ENCODE measurements at places on chromosomes 2 and 18.
A peak's percentile ranks its signal among the peaks of the same experiment; 100 is the strongest.

- DNase-seq, result no peak
Observed at GRCh38 chr2:205524656-205525055, 157.6 kb upstream of the NRP2 start.

DNA sequence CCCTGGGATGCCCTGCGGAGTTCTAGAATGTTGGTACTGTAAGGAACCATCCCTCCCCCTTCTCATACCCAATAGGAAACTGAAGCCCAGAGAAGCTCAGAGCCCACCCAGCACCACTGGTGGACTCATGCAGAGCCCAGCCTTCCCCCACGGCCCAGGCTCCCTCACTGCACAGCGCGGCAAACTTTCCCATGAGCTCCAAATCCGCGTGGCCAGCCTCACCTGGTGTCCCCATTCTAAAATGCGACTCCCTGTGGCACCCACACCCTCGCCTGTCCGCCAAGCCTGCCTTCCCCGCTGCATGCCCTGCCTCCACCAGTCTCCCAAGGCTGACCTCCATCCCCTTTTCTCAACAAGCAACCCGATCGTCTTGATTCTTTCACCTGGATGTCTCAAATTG, 51.1 kb downstream of the PTGR3 start:
- DNase-seq, result no peak

DNA sequence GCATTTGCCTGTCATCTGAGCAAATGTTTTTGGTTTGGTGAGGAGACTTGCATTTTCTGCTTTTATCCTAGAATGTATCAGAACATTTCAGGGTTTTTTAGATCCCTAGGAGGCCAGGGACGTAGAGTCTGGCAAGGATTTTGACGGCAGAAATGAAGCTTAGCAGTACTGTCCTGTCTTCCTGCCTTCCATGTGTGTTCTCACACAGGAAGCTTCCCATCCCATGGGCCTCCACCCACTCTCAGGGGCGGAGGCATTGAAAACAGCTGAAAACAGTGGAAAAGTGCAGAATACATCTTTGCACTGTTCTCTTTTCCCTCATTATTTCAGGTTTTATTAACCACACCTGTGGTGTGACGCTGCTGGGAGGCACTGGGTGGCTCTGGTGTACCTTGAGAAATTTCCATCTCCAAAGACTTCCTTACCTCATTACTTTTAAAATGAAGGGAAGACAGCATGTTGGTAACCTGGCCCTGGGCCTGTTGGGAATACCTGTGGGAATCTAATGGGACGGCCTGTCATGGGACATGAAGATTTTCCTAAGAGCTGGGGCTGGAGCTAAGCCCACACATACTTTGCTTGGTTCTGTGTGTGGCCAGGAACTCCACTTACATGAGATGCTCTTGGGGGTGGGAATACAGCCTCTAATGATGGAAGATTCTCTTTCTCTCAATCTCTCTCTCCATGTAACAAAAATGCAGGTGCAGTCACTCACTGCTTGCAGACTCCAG, 20.5 kb downstream of the PCARE start:
- no peak for DNase-seq

DNA sequence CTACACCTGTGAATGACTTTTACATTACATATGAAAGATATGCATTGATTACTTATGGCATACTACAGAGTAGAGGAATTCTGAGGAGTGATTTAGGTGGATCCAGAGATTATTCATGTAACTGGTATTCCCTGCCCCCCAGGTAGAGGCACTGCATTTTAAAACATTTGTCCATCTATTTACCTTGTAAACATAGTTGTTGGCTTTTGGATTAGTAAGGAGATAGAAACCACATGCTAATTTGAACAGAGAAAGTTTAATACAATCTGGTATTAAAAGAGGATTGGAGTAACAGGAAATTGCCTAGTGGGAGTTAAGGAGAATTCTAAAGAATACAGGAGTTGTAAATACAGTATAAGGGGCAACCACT, 15.9 kb downstream of the GALNT3 start:
- DNase-seq, result no peak

- no peak for DNase-seq
Observed at GRCh38 chr2:236125541-236125940, 42.6 kb downstream of the GBX2 start.

GRCh38 chr18:58269931-58270330, 225.9 kb downstream of the NEDD4L start:
- no peak for DNase-seq

DNA sequence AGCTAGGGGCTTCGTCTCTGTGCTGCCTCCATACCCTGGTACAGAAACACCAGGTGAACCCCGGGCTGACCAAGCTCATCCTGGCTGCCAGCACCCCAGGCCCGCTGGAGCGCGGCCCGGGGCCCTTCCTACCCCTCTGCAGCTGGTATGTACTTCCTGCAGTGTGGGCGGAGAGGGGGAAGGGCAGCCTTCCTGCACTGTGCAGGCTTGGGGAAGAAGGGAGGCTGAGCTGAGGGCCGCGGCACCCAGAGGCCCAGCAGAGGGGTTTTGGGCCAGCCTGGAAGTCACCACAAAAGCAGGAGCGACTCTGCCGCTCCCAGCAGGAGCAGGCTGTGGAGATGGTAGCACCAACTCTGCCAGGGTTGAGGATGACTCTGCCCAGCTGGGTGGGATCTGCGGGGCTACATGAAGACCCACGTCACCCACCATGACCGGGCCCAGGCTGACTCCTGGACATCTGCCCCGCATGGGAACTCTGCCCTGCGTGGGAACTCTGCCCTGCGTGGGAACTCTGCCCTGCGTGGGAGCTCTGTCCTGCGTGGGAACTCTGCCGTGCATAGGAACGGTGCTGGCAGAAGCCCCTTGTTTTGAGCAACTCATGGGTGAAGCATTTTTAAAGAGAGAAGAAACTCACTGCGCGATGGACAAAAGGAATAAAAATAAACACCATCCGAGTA, 273.3 kb downstream of the NDUFA10 start:
- DNase-seq, result no peak

- peak; percentile 40 for DNase-seq
Observed at GRCh38 chr18:75654851-75655751, 227.6 kb upstream of the SMIM21 start.

DNA sequence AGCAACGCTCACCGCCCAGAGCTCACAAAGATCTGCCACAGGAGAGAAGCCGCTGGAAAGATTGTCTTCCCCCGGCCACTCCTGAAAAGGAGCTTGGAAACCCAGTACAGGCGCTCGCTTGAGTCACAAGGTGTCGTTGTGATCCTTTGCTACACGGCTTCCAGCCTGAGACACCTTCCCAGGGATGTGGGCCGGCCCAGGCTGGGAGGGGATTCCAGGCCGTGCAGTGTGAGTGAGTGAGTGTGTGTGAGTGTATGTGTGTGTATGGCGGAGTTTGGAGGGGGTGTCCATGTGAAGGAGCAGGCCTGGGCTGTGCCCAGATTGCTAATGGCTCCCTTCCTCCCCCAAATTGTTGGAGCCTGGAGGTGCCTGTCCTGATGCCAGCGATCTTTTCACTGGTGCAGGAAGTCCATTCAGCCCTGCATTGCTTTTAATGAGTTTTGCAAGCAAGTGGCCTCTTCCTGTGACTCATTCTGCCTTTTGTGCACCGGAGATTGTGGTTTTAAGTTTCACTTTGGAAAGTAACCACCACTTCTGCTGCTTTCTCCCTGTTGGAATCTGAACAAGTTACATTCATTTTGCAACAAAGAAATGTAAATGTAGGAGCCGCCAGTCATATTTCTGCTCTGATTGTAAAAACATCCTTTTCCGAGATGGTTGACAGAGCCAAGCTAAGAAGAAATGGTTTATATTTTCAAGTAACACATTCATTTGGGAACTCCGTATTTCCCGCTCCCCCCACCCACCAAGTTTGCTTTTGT, 83.7 kb downstream of the LPIN1 start:
- DNase-seq, result peak; percentile 96

GRCh38 chr2:74675090-74675489, 21.0 kb downstream of the SEMA4F start:
- DNase-seq, result no peak

- no peak for DNase-seq
Observed at GRCh38 chr18:79760881-79761280, 36.9 kb upstream of the KCNG2 start.

DNA sequence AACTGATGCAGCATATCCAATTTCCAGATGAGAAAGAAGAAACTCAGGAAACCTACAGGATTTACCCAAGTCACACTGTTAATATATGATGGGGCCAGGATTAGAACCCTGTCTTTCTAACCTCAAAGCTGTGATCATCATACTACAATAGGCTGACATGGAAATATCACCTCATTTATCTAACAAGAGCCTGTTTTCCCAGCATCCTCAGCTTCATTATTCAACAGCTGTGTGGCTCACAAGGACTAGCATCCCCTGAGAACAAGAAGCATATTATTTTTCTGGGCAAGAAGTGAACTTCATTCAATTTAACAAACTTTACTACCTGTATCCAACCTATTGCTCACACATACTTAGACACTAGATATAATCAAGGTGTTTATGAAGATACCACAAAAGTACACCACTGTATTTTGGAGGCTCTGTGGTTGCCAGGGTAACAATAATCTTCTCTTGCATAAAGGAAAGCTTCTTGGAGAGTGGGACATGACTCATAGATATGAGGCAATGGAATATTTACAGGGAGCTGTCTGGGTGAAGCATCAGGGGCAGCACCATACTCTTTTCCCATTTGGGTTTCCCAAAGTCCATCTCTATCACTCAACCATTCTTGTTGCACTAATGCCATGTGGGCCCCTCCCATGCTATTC, 218.2 kb downstream of the RAD51AP2 start:
- peak; percentile 92 for DNase-seq

- DNase-seq, result no peak
Observed at GRCh38 chr2:4635289-4635688, 931.9 kb downstream of the DCDC2C start.

DNA sequence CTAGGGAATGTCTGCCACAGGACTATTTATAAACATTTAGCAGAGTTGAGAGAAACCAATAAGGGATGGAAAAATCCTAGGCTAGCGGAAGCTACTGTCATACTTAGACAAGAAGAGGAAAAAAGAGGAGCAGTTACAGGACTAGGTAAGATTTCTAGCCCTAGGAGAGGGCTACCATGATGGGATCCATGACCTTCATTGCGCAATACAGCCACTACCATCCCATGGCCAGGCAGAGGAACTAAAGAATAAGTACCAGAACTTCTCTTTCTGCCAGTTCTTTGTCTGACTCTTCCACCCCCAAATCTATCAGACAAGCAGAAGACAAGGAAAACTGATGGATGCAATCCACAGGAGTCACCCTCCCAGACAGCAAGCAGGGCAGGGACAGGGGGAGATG, 417.0 kb upstream of the CHST9 start:
- DNase-seq, result no peak

GRCh38 chr2:128411431-128411830, 92.8 kb upstream of the HS6ST1 start:
- DNase-seq, result no peak

DNA sequence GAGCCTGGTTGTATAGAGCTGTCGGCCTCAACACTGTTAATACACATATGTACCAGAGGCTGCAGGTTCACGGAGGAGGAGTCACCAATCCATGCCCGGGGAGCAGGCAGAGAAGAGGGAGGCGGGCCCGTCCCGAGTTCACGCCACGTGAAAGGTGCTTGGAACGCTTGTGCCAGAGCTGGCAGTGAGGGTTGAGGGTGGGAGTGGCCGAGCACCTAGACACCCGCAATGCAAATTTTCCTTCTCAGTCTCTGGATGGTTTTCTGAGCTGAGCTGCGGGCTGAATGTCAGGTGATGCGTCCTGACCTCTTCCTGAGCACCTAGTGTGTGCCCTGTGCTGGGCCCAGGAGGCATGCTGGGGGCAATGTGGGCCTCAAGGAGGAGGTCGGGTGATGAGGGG, 52.2 kb downstream of the ODC1 start:
- DNase-seq, result no peak

- DNase-seq, result no peak
Observed at GRCh38 chr2:20487392-20488174, 40.7 kb downstream of the RHOB start.

DNA sequence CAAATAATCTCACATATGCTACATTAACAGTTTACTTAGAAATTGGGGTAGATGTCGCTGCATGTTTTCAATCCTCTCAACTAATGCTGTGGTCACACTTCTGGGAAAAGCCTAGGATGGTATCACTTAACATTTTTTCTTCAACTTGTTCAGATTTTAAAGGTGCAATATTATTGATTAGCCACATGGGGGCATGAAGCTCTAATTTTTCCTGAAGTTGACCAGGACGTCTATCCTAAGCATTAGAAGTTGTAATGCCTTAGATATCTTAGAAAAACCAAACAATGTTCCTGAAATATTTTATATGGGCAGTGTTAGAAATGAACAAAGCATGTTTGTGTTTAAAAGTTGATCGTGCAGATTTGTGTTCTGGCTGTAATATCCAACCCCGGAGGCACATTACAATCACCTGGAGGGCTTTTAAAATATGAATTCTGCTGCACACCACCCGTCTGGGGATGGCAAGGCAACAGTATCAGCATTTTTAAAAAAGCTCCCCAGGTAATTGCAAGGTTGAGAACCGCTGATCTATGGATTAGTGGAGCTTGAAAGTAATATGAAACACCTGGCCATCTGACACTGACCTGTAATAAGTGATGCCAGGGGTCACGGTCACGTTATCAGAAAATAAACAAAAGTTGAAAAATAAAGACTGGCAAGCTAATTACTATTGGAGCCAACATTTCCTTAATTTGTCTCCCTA, 100.5 kb upstream of the LMAN1 start:
- DNase-seq, result peak; percentile 72

DNA sequence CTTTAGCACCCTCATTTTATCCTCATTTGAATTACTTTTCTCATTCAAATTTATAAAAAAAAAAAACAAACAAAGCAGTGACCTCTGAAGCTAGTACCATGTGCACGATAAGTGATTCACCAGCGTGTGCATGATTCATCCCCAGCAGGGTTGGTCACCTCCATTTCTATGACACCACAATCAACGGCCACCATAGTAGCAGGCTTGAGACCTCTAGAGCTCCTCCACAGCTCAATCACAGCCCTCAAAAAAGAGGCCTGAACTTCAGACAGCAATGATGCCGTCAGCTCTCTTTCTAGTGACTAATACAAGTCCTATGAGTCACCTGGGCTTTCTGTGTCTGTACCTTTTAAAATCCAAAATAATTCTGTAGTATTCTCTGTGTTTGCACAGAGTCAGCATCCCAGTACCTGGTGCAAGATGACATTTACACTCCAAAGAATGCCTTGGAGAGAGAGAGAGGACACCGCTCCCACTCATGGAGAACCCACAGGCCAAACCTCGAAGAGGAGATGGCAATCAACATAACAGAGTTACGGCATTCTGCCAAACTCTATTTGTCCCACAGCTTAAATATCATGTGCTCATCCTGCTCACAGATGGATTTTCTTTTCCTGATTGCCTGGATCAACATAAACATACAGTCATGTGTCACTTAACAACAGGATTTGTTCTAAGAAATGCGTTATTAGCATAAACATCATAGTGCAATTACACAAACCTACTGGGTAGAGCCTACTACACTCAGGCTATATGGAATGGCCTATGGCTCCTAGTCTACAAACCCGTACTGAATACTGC, 58.7 kb downstream of the L3MBTL4 start:
- DNase-seq, result no peak

DNA sequence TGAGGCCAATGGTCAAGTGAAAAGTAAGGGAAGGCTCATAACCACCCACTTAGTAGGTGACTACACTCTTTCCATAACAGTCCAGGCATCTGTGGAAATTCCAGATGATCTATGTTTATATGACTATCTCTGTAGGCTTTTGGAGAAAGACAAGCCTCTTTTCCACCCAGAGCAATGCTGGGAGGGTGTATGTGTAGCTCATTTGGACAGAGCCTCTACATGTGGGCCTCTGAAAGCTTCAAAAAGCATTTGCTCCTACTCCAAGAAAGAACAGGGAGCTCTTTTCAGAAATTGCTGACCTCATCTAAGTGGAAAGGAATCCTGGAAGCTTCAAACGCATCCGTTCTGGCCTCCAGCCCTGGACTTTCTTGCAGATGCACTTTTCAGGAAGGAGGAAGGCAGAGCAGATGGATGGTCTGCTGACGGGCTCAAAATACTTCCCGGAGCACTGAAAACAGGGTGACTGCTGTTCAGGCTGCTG, 308.7 kb downstream of the LRATD1 start:
- DNase-seq, result no peak
